ENCODE measurements at places on chromosomes 7 and 10.

DNA sequence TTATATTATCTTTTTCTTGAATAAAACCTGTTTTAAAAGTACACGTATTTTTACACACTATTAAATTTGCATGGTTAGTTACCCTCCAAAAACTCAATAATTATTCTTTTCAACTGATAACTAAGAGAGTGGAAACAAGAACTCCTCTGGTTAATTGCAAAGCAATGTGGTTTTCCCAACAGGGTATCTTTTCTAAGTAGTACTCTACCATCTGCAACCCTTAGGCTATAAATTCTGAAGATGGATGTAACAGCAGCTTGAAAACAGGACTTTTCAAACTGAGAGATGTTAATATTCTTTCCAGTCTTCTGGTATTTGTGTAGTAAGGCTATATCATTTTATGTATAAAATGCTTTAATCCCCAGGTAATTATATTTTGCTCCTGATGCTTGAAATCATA lies 916.1 kb upstream of the POT1 start:
- no peak for DNase-seq

DNA sequence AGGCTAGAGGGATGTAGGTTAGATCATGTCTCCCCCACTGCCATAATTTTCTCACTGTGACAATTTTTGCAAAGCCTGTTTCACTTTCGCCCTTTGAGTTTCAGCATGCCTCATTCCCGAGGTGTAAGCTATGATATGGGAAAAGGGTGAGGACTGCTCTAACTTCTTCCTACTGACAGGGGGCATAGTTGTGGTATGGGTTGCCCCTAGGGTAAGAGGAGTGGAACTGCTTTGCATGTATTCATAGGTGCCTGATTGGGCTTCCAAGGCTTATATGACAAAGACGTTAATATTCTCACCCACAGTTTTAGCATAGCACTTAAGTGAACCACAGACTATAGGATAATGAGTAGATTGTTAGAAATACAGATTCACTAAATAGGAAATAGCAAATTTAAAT lies 148.7 kb downstream of the BBS9 start:
- DNase-seq, result no peak

- no peak for DNase-seq
These were observed 718.3 kb downstream of the GRID1 start for GRCh38 chr10:85648279-85648754.

DNA sequence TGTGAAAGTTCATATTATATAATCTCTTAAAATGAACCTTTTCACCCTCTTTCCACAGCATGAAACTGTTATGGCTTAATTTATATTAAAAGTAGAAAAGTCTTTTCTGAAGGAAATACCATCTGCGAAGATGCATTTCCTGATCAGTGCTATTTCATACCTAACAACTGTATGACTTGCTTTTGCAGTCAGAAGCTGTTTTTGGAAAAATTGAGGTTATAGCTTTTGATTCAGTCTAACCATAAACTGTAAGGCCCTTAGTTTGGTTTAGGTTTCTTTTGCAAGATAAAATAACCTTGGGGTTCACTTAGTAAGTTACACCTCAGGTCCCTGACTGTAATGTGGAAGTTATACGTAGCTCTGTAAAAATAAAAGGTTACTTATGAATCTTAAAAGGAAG lies 22.7 kb upstream of the PARP12 start:
- DNase-seq, result no peak

DNA sequence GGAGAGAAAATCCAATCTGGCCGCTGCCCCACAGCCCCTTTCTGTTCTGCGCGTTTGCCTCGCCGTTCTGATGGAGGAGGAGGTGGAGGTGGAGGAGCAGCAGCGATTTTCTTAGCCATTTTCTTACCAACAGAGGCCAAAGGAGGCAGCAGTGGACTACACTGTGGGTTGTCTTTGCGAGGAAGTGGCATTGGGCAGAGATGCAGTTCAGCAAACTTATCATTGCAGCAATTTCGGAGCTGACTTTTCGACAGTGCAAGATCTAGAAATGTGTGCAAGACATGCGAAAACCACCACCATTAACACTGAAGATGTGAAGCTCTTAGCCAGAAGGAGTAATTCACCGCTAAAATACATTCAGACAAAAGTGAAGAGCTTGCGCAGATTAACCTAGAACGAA lies 1.9 kb upstream of the ARL4A start:
- DNase-seq, result no peak

GRCh38 chr10:42866115-42866995 lies 83.8 kb downstream of the BMS1 start:
- peak; percentile 83 for DNase-seq

DNA sequence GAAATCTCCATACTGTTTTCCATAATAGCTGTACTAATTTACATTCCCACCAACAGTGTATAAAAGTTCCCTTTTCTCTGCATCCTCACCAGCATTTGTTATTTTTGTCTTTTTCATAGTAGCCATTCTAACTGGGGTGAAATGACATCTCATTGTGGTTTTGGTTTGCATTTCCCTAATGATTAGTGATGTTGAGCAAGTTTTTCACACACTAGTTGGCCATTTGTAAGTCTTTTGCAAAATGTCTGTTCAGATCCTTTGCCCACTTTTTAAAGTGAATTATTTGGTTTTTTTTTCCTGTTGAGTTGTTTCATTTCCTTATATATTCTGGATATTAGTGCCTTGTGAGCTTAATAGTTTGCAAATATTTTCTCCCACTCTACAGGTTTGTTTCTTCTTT lies 101.0 kb upstream of the NFE2L3 start:
- DNase-seq, result no peak

DNA sequence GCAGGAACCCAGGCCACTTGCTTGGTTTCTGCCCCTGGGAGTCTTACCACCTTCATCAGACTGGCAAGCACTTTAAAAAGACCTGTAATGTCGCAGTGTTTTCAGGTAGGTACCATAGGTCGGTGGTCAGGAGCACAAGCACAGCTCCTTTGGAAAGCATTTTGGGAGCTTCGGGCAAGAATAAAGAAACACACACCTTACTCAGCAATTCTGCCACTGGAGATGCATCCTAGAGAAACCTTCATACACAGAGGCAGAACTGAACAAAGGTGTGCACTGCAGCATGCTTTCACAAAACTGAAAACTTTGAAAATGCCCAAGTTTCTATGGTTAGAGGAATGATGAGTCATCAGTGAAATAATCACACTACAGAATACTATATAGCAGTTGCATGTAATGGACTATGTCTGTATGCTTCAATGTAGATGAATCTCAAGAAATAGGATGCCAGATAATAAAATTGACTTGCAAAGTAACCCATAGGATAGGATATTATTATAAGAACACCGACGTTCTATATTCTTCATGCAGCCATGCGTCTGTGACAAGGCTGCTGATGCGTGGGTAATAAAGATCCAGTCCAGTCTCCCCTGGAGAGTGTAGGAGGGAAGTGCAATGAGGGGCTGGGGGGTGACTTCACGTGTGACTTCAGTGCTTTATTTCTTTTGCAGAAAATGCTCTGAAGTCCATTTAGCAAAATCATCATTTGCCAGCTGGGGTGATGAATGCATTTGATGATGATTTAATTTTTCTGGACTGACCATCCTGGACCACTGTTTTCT lies 309.5 kb downstream of the WDR37 start:
- DNase-seq, result no peak

Data from head of caudate nucleus (tissue), 42 donors.